ENCODE measurements at places on chromosomes 1 and 21.
A peak's percentile ranks its signal among the peaks of the same experiment; 100 is the strongest.

DNA sequence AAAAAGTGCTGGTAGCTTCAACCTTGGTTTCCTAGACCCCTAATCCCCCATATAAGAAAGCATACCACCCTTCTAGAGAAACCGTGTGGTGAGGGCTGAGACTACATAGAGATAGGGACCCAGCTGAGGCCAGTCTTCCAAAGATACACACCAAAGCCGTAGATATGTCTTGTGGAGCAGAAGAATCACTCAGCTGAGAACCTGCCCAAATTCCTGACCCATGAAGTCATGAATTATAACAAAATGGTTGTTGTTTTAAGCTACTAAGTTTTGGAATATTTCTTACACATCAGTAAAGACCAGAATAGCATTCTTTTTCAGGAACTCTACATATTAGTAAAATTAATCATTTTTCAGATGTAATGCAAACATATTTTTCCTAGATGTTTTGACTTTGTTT lies 3.3 kb upstream of the SNRPE start:
- DNase-seq, result no peak

DNA sequence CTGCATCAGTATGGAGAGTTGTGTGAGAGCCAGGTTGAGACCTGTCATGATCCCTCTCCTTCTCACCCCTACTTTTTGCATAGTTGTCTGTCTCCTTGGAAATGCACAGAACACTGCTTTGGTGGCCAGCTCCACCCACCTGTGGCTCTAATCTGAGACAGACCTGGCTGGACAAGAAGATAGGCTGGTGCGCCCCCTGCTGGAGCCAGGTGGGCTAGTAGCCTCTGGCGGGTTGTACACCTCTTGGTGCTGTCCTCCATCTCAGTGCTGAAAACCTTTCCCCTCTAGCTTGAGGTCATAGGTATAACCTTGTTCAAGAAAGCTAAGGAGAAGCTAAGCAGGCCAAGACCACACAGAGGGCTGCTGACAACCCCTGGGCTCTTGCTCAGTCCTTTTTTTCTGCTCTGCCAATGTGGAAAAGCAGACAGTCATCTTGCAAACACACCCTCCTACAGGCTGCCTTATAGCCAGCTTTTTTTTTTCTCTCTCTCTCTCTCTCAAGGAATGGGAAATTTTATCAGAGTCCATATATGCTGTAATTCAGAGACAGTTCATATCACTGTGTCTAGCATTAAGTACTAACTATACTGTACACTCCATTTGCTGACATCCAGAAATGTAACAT lies 58.8 kb upstream of the SPATA6 start:
- DNase-seq, result no peak

DNA sequence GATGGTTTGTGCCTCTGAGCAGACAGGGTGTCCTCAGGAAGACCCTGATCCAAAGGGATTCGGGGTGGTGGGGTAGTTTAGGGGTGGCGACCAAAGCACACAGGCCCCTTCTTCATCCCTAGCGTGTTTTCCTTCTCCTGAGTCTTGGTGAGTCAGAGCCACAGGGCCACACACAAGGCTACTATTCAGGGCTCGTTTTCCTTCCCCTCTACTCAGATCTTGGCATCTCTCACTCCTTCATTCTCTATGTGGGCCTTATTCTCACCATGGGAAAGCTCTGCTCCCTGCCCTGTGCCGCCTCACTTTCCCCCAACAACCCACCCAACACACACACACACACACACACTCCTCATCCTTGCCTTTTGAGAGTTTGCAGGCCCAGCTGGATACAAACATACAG lies 43.6 kb upstream of the WNT2B start:
- DNase-seq, result no peak

GRCh38 chr21:41399246-41399800 lies 26.7 kb upstream of the MX1 start:
- DNase-seq, result no peak

DNA sequence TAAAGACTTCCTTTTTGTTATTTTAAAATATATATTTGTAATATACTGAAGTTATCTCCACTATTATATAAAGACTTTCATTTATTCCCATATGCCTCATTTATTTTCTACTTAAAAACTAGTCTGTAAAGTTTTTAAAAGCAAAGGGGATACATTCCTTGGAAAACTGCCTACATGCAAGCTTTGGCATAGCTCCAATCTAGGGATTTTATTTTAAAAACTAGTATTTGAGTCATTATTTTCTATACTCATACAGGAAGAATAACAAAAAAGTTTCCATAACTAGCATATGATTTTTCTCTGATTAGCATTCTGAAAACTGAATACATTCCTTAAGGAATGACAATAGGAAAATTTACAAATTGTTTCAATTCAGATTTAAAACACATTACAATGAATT lies 88.9 kb downstream of the COL24A1 start:
- DNase-seq, result no peak

DNA sequence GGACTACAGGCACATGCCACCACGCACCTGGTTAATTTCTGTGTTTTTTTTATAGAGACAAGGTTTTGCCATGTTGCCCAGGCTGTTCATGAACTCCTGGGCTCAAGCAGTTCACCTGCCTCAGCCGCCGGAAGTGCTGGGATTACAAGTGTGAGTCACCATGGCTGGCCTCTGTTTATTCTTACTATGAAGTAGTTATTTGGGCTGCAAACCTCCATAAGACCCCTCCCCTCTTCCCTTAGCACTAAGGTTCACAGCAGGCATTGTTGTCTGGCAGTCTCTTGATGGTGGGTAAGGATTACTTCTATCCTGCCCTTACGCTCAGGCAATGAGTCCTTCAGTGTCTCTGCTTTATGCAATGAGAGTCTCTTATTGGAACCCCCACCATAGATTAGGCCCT lies 51.8 kb downstream of the ANGPTL1 start:
- no peak for DNase-seq

DNA sequence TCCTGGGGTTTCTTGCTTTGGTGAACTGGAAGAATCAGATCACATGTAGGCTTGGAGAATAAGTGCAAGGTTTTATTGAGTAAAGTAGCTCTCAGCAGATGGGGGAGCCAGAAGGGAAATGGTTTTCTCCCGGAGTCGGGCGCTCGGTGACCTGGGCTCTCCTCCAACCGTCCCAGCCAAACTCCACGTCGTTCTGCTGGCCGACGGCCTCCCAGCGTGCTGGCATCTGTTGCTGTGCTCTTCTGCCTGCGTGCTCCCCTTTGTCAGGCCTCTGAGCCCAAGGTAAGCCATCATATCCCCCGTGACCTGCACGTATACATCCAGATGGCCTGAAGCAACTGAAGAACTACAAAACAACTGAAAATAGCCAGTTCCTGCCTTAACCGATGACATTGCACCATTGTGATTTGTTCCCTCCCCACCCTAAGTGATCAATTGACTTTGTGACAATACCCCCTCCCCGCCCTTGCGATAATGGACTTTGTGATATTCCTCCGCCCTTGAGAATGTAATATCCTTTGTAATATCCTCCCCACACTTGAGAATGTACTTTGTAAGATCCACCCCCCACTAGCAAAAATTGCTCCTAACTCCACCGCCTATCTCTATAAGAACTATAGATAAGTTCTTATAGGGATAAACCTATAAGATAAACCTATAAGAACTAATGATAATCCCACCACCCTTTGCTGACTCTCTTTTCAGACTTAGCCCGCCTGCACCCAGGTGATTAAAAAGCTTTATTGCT lies 88.3 kb downstream of the SMYD3 start:
- DNase-seq, result no peak

GRCh38 chr1:229848752-229849677 lies 218.0 kb upstream of the GALNT2 start:
- DNase-seq, result no peak

DNA sequence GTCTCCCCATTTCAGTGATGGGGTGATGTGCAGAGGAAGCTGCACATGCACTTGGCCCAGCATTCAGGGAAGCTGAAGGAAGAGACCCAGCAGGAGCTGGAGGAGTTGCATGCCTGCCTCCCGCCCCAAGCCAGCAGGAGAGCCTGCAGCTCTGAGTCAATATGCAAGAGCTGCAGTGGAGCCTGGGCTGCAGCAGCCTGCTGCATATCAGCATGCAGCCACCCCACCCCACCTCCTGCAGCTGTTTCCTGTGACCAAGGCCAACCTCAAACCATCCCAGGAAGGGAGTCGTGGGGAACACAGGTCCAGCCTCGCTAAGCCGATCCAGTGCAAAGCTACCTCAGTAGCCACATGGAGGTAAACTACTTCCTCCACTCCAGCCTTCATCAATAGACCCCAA lies 18.9 kb downstream of the AGT start:
- DNase-seq, result no peak

GRCh38 chr1:192969091-192969490 lies 90.1 kb downstream of the UCHL5 start:
- no peak for DNase-seq

- no peak for DNase-seq
Measured at GRCh38 chr1:901108-901859, 22.4 kb upstream of the SAMD11 start.

DNA sequence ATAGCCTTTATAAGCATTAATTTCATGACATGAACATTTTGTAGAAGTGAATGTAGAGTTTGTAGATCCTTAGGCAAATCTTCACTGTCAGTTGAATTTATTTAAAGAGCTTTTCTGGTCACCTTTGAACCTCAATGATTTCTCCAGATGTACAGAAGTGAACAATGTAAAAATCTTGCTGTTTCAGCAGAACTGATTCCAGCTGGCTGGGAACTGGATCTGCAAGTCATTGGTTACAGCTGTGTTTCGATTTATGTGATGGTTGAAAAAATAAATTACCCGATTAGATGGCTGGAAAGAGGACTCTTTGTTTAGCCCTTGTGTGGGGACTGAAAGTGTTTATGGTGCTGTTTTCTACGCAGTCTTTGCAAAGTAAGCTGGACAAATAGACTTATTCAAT lies 849.8 kb downstream of the USP25 start:
- DNase-seq, result no peak

- DNase-seq, result no peak
Measured at GRCh38 chr1:29304025-29304684, 67.8 kb downstream of the PTPRU start.

GRCh38 chr1:62457955-62458354 lies 21.1 kb downstream of the USP1 start:
- no peak for DNase-seq

- peak; percentile 83 for DNase-seq
Measured at GRCh38 chr1:226677027-226678020, 61.8 kb downstream of the ITPKB start.

GRCh38 chr1:19412654-19413053 lies 72.7 kb downstream of the CAPZB start:
- no peak for DNase-seq

DNA sequence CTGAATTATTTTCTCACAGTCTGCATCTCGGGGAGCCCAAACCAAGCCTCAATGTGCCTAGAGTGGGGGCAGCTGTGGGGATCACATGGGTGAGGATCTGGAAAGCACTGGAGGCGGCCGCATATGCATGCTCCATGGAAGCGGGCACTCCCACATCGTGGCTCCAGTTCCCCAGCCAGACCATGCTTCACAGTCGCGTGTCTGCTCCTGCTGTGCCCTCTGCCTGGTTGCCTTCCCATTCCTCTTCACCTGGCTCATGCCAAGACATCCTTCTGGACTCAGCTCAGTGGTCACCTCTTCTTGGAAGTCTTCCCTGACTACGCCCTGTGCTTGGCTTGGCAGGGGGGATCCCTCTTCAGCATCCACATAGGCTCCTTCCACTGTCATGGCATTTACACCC lies 32.8 kb downstream of the IGSF21 start:
- no peak for DNase-seq

GRCh38 chr21:25234857-25235801 lies 372.2 kb downstream of the MRPL39 start:
- no peak for DNase-seq

DNA sequence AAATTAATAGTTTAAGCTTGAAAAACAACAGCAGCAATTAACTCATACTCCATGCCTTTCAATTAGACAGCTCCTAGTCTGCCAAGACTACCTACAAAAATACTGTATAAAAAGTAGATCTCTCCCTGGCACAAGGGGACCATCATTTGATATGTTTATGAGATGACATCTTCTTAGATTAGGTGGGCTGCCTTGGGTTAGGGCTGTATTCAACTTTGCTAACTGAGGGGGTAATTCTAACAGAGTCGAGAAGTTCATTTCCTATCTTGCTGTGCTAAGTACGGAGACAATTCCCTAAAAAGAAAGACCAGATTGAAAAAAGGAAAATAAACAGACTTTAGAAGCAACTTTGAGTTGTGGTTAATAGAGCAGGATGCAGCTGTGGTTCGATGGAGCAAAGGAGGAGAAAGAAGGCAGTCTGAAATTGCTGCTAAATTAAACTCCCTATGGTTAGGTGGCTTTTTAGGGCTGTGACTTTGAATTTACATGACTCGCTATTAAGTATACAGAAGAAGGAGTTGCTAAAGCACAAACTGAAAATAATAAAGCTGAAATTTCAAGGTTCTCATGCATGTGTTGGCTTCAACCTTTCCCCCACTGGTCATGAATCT lies 75.4 kb downstream of the CDC7 start:
- DNase-seq, result no peak

DNA sequence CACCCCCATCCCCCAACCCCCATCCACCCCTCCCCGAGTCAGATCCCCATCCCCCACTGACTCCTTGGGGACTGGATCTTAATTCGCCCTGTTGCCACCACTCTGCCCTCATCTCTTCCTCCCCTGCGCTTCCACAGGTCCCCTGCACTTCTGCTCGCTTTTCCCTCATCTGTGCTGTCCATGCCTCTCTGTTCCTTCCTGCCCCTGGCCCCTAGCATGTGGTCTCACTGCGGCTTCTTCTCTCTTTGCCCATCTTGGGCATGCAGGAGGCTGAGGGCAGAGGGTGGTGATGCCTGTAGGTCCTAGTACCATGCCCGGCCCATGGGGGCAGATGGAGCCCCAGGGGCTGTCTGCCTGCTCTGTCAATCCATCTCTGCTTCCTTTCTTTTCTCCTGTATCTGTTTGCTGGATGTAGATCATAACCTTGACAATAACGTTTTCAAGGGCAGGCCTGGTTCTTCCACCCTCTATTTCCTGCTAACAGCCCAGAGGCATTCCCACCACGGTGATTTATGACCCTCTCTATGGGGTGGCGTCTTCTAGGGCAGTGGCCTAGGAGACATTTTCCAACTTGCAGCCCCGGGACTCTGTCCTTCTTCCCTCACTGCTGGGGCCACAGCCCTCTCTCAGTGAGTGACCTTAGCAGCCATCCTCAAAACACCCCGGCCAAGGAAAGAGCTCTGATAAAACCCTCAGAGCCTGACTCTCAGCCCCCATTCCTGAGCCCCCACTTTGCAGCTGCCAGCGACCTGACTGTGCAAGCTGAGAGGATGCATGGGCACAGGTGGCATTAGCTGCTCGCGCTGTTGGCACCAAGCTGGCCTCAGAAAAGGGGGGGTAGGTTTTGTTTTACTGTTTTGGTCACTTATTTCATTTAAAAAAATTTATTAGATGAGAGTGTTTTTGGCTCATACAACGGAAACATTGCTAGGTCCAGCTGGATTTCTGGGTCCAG lies 33.9 kb downstream of the TMEM51 start:
- no peak for DNase-seq

- no peak for DNase-seq
Measured at GRCh38 chr1:233364695-233365539, 37.4 kb downstream of the MAP3K21 start.

DNA sequence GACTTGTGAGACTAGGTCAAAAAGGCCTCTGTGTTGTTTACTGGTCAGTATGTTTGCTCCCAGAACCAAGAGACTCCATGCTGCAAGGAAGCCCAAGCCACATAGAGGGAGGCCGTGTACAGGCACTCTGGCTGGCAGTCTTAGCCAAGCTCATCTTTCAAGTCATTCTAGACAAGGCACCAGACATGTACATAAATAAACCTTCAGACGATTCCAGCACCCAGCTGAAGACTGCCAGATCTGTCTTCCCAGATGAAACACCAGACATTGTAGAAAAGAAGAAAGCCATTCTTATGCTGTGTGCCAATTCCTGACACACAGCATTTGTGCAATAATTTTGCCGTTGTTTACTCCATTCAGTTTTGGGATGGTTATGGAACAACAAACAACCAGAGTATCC lies 595.5 kb downstream of the KIF26B start:
- DNase-seq, result no peak
